ENCODE measurements at places on chromosomes 4 and X. TPM values are rescaled to one million over a fixed set of nuclear protein-coding genes. Genes with fewer than 3 reads are reported as not detected.

Gene KLHL13
- 2.8 TPM for total RNA-seq

DNA sequence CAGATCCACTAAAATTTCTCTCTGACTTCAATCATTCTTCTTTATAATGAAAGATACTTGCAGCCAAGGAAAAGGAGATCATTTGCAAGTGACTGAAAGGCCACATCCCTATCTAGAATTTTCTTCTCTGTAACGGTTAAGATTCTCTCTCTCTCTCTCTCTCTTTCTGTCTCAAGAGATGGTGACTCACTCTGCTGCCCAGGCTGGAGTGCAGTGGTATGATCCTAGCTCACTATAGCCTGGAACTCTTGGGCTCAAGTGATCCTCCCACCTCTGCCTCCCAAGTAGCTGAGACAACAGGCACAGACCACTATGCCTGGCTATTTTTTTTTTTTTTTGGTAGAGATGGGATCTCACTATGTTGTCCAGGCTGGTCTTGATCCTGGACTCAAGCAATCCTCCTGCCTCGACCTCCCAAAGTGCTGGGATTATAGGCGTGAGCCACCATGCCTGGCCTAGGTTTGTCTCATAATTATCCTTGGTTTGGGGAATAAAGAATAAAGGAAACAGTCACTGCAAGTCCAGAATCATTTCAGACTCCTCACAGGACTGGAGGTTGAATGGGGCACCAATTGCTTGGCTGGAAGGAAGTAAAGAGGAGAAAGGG lies 33.3 kb upstream of the GALNT7 start:
- H3K27me3 ChIP-seq = no peaks in the 10 kb centered on the region
- H3K4me1 ChIP-seq = no peaks in the 10 kb centered on the region
- no peaks in the 10 kb centered on the region for H3K36me3 ChIP-seq
- no peak overlapping the region for H3K4me3 ChIP-seq

Gene SLC49A3
- total RNA-seq = 0.23 TPM

GRCh38 chrX:106378616-106379015 lies 210.5 kb downstream of the PWWP3B start:
- no peaks in the 10 kb centered on the region for H3K36me3 ChIP-seq
- H3K27me3 ChIP-seq = no peaks in the 10 kb centered on the region
- no peaks in the 10 kb centered on the region for H3K4me1 ChIP-seq
- DNase-seq = peak; percentile 2
- no peak overlapping the region for H3K4me3 ChIP-seq

DNA sequence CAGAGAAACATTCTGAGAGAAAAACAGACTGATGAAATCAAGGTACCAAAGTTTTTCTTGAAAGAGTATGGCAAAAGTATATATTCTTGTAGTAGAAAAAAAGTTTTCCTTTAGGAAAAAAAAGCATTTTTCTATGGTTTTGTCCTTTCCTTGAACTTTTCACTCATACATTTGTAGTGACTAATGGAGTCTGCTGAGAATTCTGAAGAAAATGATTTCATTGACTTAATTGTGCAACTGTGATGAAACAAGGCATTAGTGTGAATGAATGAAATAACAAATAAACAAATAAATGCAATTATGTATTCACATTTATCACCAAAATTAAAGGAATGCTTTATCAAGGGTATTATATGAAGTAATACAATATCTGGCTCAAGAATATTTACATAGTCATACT lies 5.7 kb downstream of the CSN1S1 start:
- no peaks in the 10 kb centered on the region for H3K36me3 ChIP-seq
- H3K27me3 ChIP-seq = no peaks in the 10 kb centered on the region
- H3K4me3 ChIP-seq = no peak overlapping the region
- DNase-seq = no peak
- no peak overlapping the region for H3K27ac ChIP-seq

Gene IL1RAPL2
- total RNA-seq = not detected

- no peaks in the 10 kb centered on the region for H3K27me3 ChIP-seq
- H3K36me3 ChIP-seq = no peaks in the 10 kb centered on the region
- H3K4me3 ChIP-seq = no peak overlapping the region
- H3K27ac ChIP-seq = no peak overlapping the region
- no peaks in the 10 kb centered on the region for H3K4me1 ChIP-seq
- no peak for DNase-seq
Observed at GRCh38 chr4:156888762-156889161, 82.8 kb downstream of the PDGFC start.

GRCh38 chr4:95212692-95213091 lies 336.1 kb downstream of the UNC5C start:
- no peak for DNase-seq
- H3K27ac ChIP-seq = no peak overlapping the region
- no peaks in the 10 kb centered on the region for H3K36me3 ChIP-seq
- H3K4me3 ChIP-seq = no peak overlapping the region

DNA sequence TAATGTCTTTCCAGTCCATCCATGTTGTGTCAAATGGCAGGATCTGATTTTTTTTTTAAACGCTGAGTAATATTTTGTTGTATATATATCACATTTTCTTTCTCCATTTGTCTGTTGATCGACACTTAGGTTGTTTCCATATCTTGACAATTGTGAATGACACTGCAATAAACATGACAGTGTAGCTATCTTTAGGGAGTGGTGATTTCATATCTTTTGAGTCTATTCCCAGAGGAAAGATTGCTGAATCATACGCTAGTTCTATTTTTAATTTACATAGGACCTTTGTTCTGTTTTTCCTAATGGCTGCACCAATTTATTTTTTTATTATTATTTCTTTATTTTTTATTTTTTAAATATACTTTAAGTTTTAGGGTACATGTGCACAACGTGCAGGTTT lies 470.7 kb downstream of the CCSER1 start:
- H3K36me3 ChIP-seq = no peaks in the 10 kb centered on the region
- no peak overlapping the region for H3K4me3 ChIP-seq
- no peaks in the 10 kb centered on the region for H3K4me1 ChIP-seq

Gene SORCS2
- total RNA-seq = 0.05 TPM

DNA sequence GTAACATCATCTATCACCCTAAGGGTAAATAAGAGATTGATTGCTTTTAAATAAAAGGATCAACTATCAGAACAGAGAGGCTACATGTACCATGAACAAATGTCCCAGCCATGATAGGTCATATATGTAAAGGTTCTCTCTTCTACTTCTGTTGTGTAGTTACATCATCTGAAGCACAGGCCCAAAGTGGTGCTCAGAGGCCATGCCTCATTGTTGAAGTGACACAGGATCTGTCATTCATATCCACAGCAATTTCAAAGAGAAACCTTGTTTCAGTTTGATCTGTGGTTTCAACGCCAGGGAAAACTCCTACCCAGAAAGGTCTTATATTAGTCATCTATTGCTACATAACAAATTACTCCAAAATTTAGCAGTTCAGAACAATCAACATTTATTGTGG lies 269.2 kb upstream of the MAOA start:
- DNase-seq = peak; percentile 2
- no peaks in the 10 kb centered on the region for H3K36me3 ChIP-seq
- H3K4me3 ChIP-seq = no peak overlapping the region
- peaks cover 3% of the 10 kb centered on the region for H3K4me1 ChIP-seq
- H3K27ac ChIP-seq = no peak overlapping the region

GRCh38 chr4:38060829-38061431 lies 100.7 kb downstream of the PTTG2 start:
- DNase-seq = no peak
- H3K4me3 ChIP-seq = no peak overlapping the region
- H3K4me1 ChIP-seq = peaks cover 13% of the 10 kb centered on the region
- no peaks in the 10 kb centered on the region for H3K27me3 ChIP-seq
- peaks cover 12% of the 10 kb centered on the region for H3K36me3 ChIP-seq
- no peak overlapping the region for H3K27ac ChIP-seq

Gene TRIM75
- total RNA-seq = not detected

DNA sequence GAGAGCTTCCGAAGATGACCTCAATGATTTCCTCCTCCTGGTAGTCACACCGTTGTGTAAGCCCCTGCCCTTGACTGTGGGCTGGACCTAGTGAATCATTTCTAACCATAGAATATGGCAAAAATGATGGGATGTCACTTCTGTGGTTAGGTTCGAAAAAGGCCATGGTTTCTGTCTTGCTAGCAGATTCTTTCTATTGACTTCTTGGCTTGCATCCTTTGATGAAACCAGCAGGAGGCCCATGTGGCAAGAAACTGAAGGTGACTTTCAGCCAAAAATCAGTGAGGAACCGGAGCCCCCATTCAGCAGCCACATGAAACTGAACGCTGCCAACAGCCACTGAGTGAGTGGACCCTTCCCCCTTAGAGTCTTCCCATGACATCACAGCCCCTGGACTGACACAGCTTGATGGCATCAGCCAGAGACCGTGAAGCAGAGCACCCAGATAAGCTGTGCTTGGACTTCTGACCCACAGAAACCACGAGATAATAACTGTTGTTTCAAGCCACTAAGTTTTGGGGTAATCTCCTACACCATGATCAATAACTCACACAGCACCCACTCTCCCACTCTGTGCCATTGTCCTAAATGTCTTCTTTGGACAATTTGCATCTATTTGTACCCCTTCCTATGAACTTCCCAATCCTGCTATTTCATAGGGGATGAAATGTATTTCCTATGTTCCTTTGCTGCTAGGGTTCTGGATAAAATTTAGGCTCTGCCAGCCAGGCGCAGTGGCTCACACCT lies 148.0 kb upstream of the STX18 start:
- H3K27ac ChIP-seq = peak overlapping the region; percentile 50
- peaks cover 23% of the 10 kb centered on the region for H3K36me3 ChIP-seq
- no peak overlapping the region for H3K4me3 ChIP-seq
- H3K27me3 ChIP-seq = no peaks in the 10 kb centered on the region
- H3K4me1 ChIP-seq = peaks cover 14% of the 10 kb centered on the region

Gene TSPAN7
- total RNA-seq = 0.50 TPM

- no peak for DNase-seq
- no peaks in the 10 kb centered on the region for H3K36me3 ChIP-seq
- H3K4me1 ChIP-seq = peaks cover 8% of the 10 kb centered on the region
- H3K27me3 ChIP-seq = peaks cover 4% of the 10 kb centered on the region
- H3K4me3 ChIP-seq = no peak overlapping the region
Observed at GRCh38 chrX:46198858-46199257, 346.4 kb downstream of the ZNF674 start.

Gene CENPVL1
- total RNA-seq = not detected

- H3K4me3 ChIP-seq = no peak overlapping the region
- H3K36me3 ChIP-seq = no peaks in the 10 kb centered on the region
- peaks cover 19% of the 10 kb centered on the region for H3K27me3 ChIP-seq
- H3K27ac ChIP-seq = no peak overlapping the region
Observed at GRCh38 chr4:6263526-6264224, 6.0 kb upstream of the WFS1 start.

- no peaks in the 10 kb centered on the region for H3K27me3 ChIP-seq
- H3K27ac ChIP-seq = no peak overlapping the region
- H3K4me3 ChIP-seq = no peak overlapping the region
- no peaks in the 10 kb centered on the region for H3K4me1 ChIP-seq
Observed at GRCh38 chr4:42844422-42845070, 48.0 kb upstream of the GRXCR1 start.

DNA sequence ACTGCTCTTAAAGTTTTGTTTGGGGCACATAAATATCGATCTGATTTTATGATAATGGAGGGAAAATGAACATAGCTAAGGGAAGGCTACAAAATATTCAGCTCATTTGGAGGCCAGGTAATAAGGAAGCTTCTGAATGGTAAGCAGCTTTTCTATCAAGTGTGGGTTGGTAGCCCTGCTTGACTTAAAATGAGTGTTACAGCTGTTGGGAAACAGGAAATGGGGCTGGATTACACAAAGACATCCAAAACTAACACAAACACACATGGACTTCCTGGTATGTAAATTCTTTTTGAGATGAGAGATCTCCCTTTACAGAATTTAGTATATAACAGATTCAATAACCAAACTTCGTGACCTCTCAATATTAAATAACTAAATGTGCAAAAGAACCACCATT lies 58.0 kb downstream of the FGF16 start:
- H3K4me1 ChIP-seq = peaks cover 11% of the 10 kb centered on the region
- no peaks in the 10 kb centered on the region for H3K27me3 ChIP-seq
- H3K4me3 ChIP-seq = no peak overlapping the region
- peak overlapping the region; percentile 4 for H3K27ac ChIP-seq
